ENCODE measurements at places on chromosomes 5 and 9. TPM values are rescaled to one million over a fixed set of nuclear protein-coding genes. Genes with fewer than 3 reads are reported as not detected.

DNA sequence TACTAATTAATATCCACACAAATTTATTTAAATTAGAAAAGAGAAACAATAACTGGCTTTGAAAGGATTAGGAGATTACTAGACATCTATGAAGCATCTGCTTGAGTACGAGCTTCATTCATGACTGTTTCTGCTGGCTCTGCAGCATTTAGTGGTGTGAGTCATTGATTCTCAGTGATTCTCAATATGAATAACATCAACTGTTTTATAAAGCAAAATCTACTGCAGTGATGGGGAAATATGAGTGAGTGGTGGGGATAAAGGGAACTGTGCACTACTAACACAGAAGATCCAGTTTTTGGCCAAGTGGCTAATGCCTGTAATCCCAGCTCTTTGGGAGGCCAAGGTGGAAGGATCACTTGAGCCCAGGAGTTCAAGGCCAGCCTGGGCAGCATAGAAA, 8.4 kb downstream of the FNBP1 start:
- no peaks in the 10 kb centered on the region for H3K27me3 ChIP-seq
- DNase-seq: no peak
- no peak overlapping the region for H3K27ac ChIP-seq
- H3K4me1 ChIP-seq: no peaks in the 10 kb centered on the region

GRCh38 chr9:134389642-134390041, 63.4 kb downstream of the RXRA start:
- H3K4me1 ChIP-seq: peaks cover 6% of the 10 kb centered on the region
- H3K4me3 ChIP-seq: no peak overlapping the region
- no peaks in the 10 kb centered on the region for H3K27me3 ChIP-seq
- H3K36me3 ChIP-seq: no peaks in the 10 kb centered on the region

DNA sequence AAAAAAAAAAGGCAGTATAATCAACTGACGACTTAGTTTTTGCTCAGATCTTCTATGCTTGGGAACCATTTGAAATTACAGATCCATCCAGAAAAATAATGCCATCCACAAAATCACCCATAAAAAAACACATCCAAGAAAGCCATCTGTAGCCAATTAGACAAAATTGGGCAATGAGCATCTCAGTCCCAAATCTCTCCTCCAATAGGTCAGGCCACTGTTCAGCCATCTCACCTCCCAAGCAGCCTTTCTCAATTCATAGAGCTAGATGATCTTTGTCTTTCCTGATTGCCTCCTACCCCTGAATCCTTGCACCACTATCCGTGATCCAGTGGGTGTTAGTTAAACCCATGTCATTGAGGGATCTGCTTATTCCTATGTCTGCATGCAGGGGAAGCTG, 139.6 kb downstream of the SCAMP1 start:
- H3K4me1 ChIP-seq: peaks cover 90% of the 10 kb centered on the region
- H3K27ac ChIP-seq: peak overlapping the region; percentile 72
- no peak overlapping the region for H3K4me3 ChIP-seq
- no peaks in the 10 kb centered on the region for H3K36me3 ChIP-seq

The ADAMTSL1 gene
- total RNA-seq: 63.0 TPM

The MYMK gene
- total RNA-seq: not detected

DNA sequence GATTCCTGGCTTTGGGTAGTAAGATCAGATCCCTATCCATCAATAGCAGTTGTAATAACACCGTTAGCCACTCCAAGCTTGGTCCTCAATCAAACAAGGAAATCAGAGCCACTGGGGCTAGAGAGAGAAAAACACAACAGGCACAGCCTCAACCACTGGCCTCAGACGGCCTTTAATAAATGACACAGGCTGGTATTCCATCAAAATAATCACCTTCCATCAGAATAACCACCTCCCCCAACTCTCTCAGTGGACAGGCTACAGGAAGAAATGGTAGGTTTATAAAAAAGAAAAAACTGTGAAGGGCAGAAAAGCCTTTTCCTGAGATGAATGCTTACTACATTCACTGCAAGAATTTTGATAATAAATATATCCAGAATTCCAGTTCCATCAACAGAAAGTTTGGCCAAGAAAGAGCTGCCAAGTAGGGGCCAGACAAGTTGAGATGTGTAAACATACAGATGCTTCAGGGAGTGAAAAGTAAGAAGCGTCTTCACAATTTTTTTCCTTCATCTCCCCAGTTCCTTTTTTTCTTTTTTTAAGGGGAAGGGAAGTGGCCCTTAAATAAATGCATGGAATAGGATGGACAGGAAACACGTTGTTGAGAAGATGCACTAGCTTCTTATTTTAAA, 5.5 kb downstream of the FOXD1 start:
- no peak overlapping the region for H3K4me3 ChIP-seq
- no peak overlapping the region for H3K27ac ChIP-seq
- DNase-seq: no peak

The WDR38 gene
- total RNA-seq: not detected

The ZNF879 gene
- total RNA-seq: 12.0 TPM

- H3K27me3 ChIP-seq: no peaks in the 10 kb centered on the region
- H3K36me3 ChIP-seq: no peaks in the 10 kb centered on the region
- H3K27ac ChIP-seq: no peak overlapping the region
- peaks cover 9% of the 10 kb centered on the region for H3K4me1 ChIP-seq
These were observed 73.3 kb upstream of the ORM1 start for GRCh38 chr9:114249424-114250234.

- H3K4me1 ChIP-seq: peaks cover 20% of the 10 kb centered on the region
- H3K27ac ChIP-seq: peak overlapping the region; percentile 100
- peak overlapping the region; percentile 79 for H3K4me3 ChIP-seq
- H3K36me3 ChIP-seq: peaks cover 15% of the 10 kb centered on the region
- DNase-seq: peak; percentile 32
- no peaks in the 10 kb centered on the region for H3K27me3 ChIP-seq
These were observed 1.0 kb downstream of the FAM53C start for GRCh38 chr5:138339091-138339456.

The NR4A3 gene
- 1.5 TPM for total RNA-seq

All from cardiac muscle cell (in vitro differentiated cells and primary cell).